T-helper 2 cell treated with Interferon-gamma antibody and Interleukin-4, amounts not matched to agents 5 μg/mL and 100 μg/mL, for 36 hours (primary cell): ENCODE measurements at places on chromosomes 13 and 19.

DNA sequence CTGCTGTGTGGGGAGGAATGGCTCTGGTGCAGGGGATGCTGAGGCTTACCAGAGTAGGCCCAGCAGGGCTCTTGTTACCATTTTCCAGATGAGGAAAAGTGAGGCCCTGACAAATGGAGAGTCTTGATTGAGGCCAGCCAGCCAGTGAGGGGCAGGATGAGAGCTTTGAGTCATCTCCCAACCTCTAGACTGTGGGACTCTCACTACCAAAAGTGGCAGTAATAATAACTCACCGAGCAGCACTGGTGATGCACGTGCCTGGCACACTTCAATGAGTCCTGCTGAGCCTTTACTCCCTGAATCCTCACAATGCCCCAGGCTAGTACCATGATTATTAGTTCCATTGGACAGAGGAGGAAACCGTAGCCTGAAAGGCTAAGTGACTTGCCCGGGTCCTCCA, 7.8 kb downstream of the CIC start:
- DNase-seq = no peak

DNA sequence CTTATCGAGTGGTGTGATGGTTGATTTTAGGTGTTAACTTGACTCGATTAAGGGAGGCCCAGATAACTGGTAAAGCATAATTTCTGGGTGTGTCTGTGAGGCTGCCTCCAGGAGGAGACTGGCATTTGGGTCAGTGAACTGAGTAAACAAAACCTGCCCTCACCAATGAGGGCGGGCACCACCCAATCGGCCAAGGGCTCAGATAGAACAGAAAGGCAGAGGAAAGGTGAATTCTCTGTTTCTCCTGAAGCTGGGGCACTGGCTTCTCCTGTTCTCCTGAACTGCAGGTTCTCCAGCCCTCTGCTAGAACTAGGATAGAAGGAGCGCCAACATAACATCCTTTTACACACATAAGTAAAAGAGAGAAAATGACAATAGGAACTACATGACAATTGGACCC, 35.1 kb downstream of the ESD start:
- DNase-seq = no peak

DNA sequence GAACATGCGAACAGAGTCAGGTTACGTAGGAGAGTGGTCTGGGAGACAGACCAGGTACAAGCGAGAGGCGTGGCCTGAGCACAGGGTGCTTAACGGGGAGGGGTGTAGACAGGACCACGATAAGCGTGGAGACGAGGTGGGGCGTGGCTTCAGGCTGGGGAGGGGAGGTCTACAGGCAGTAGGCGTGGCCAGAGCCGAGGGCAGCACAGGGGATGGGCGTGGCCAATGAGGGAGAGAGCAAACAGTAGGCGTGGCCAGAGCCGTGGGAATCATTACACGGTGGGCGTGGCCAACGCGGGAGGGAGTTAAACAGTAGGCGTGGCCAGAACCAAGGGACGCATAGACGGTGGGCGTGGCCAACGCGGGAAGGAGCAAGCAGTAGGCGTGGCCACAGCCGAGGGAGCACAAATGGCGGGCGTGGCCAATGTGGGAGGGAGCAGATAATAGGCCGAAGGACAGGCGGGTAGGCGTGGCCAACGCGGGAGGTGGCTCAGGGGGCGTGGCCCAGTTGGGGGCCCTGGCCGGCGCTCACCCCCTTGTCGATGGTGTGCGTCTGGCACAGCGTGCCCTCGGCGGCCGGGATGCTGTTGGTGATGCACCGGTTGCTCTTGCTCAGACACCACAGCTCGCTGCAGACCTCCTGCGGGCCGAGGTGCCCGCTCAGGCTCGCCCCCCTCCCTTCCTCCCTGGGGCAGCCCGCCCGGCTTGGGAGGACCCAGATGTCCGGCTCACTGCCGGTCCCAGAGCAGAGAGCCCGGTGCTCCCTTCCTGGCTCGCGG, 15.2 kb upstream of the MYO1F start:
- peak; percentile 74 for DNase-seq

DNA sequence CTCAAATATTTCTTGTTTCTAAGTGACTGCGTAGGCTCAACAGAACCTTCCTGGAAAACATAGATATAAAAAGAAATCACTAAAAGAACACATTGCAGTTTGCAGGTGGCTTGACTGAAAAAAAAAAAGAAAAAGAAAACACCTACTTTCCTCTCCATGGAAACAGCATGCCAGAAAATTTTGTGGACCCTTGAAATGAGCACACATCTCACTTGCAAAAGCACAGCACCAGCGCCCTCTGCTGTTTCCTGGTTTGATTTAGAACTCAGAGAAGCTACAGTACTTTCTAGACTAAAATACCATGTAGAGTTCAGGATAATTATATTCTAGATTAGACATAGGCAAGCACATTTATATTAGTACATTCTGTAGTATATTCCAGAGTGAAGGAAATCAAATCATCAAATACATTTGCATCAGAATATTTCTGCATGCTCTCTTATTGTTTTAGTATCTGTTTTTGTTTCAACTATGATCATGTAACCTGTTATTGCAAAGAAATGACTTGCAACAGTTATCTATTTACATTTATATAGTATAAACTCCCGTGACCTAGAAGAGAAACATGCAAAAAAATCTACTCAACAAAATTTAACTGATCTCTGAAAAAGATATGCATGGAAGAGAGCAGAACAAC, 22.3 kb upstream of the XPO4 start:
- DNase-seq = peak; percentile 37

- no peak for DNase-seq
Measured at GRCh38 chr19:46124638-46125115, at the start of gene IGFL3. Gene IGFL3, minus strand, starts transcription at chr19:46124688. Its CDS starts 39 bp downstream, at chr19:46124649.

GRCh38 chr19:34300962-34301361, 46.6 kb downstream of the GARRE1 start:
- DNase-seq = no peak

GRCh38 chr13:24313439-24313838, 4.1 kb downstream of the C1QTNF9 start:
- no peak for DNase-seq

DNA sequence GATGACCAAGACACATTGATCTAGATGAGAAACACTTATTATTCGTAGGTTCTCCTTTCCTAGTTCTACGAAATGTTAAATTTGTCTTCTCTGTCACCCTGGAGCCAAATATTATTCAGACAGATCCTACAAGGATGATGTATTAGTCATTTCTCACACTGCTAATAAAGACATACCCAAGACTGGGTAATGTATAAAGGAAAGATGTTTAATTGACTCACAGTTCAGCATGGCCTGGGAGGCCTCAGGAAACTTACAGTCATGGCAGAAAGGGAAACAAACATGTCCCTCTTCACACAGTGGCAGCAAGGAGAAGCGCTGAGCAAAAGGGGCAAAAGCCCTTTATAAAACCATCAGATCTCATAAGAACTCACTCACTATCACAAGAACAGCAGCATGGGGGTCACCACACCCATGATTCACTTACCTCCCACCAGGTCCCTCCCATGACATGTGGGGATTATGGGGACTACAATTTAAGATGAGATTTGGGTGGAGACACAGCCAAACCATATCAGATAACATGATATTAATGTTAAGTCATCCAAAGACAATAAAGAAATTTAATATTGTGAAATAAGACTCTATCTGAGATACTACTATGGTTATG, 1248.8 kb upstream of the SLC10A2 start:
- DNase-seq = no peak

DNA sequence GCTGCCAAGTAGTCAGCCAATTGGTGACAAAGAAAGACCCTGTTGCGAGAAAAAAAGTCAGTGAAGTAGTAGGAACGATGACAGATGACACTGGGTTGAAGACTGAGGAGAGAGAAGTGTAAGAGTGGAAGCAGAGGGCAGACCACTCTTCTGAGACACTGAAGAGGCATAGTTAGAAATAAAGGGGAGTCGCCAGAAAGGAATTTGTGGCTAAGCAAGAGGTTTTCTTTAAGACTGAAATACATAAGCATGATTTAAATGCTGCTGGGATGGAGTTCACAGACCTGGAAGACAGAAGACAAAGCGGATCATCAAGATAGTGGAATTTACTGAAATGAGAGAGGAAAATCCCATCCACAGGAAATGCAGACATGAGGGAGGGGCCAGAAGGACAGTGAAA, 56.2 kb upstream of the USPL1 start:
- DNase-seq = no peak

GRCh38 chr19:5093297-5093928, 124.5 kb downstream of the KDM4B start:
- no peak for DNase-seq

GRCh38 chr13:44557986-44558385, 18.1 kb downstream of the TSC22D1 start:
- no peak for DNase-seq

DNA sequence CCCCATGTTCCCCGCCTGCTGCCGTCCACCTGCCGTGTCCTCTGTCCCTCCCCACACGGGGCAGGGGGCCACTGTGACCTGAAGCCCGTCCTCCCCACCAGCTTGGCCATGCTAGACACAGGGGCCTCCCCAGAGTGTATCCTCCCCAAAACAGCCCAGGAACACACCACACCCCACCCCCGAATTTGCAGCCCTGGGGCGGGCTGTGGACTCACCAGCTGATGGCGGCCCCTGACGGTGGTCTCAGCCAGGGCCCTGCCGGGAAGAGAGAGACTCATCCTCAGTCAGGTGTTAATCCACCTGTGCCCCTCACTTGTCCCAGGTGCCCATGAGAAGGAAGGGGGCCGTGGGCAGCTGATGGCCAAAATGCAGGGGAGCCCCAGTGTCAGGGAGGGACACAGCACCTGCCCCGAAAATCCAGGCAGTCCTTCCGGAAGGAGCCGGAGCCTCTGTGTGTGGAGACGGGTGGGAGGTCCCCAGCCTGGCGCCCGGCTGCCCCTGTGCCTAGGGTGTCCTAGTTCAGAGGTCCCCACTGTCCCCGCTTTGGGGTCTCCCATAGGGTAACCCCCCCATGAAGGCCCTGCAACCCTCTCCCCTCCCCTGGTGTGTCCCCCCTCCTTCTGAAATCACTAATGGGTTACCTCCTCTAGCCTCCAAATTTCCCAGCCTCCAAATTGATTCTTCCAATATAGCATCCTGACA, 39.3 kb upstream of the TCF3 start:
- no peak for DNase-seq

- no peak for DNase-seq
Measured at GRCh38 chr13:45928843-45929242, 77.3 kb upstream of the SIAH3 start.

- DNase-seq = no peak
Measured at GRCh38 chr13:50133358-50133953, 118.2 kb downstream of the KCNRG start.

GRCh38 chr13:50707628-50708027, 135.9 kb downstream of the DLEU7 start:
- no peak for DNase-seq

- DNase-seq = no peak
Measured at GRCh38 chr13:98981369-98982080, 3.7 kb upstream of the DOCK9 start.

DNA sequence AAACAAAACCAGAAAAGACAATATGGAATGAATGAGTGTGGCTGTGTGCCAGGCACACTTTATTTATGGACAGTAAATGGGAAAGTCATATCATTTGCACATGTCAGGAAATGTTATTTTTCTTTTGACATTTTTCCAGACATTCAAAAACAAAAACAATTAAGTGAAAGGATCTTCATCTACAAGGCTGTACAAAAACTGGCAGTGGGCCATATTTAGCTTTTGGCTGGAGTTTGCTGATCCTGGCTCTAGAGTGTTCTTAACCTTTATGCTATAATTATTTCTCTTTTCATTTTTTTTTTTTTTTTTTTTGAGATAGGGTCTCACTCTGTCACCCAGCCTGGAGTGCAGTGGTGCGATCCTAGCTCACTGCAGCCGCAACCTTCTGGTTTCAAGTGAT, 6.5 kb upstream of the TNFSF9 start:
- no peak for DNase-seq

DNA sequence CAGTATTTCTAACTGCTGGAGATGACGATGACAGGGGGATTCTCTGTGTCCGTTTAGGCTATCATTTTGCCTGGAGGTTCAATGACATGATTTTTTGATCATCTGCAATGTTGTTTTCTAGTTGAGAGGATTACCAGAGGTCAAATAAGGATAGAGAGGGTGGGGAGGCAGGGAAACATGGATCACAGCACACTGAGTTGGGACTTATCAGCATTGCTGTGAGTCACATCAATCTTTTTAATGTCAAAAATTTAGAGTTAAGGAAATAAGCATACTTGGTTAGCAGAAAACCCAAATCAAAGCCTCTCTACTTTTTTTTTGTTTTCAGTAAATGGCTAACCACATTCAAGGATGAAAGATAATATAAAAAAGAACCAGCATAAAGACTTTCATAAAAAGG, 43.0 kb upstream of the CSNK1A1L start:
- no peak for DNase-seq

GRCh38 chr19:44912854-44913253, 1.6 kb upstream of the APOC1 start:
- no peak for DNase-seq

GRCh38 chr13:51882570-51883225, 20.9 kb downstream of the CCDC70 start:
- DNase-seq = no peak

DNA sequence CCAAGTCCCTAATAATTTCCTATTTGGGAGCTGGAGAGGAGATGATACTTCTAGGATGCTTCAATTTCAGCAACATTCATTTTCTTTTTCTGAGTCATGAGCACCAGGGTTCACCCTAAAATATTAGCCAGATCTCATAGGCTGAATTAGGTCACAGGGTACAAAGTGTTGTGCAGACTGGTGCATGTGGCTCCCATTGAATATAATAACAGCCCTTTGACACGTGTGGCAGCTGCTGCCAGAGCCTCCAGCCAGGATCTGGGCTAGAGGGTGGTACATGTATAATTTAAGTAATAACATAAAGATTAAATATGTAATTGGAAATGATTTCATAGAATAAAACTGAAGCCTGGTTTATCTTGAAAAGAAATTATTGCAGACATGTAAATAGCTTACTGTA, 244.9 kb downstream of the ATP8A2 start:
- DNase-seq = no peak

DNA sequence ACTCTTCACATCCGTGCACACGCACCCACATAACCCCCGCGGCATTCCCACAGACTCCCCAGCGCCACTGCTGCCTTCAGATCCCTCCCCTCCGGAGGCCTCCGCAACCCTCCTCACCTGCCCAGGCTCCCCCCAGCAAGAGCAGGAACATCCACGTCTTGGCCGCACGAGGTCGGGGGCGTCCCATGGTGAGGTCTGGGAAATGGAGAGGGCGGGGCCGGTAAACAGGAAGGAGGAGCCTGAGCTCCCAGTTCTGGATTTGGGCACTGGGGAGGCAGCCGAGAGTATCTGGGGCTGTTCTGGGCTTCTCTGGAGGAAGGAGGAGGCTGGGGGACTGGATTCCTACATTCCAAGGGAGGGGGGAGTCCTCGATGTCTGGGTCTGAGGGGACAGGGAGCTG, 423 bp downstream of the KLK8 start:
- DNase-seq = no peak

DNA sequence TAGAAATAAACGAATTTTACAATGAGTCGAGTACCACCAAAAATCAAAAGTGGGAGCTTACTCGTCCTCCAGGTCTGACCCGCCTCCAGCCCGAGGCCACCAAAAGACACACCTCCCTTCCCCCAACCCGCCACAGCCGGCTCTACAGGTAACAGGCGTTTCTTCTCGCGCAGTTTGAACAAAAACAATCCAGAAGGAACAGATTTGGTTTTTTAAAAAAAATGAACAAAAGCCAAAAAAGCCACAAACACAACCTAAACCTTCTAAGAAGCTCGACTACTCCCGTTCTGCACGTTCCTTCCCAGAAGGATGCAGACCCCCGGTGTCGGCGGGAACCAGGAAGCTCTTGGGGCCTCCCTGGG, 671 bp downstream of the ZDHHC20 start:
- peak; percentile 39 for DNase-seq

GRCh38 chr13:31982540-31982939, 49.0 kb upstream of the FRY start:
- no peak for DNase-seq
